LHCN-M2 (cell line): ENCODE measurements at places on chromosomes 16 and 17.

- no peak for DNase-seq
Observed at GRCh38 chr17:58097384-58098088, 14.3 kb downstream of the DYNLL2 start.

- peak; percentile 78 for DNase-seq
Observed at GRCh38 chr16:72198021-72198711, 26.2 kb upstream of the PMFBP1 start.

DNA sequence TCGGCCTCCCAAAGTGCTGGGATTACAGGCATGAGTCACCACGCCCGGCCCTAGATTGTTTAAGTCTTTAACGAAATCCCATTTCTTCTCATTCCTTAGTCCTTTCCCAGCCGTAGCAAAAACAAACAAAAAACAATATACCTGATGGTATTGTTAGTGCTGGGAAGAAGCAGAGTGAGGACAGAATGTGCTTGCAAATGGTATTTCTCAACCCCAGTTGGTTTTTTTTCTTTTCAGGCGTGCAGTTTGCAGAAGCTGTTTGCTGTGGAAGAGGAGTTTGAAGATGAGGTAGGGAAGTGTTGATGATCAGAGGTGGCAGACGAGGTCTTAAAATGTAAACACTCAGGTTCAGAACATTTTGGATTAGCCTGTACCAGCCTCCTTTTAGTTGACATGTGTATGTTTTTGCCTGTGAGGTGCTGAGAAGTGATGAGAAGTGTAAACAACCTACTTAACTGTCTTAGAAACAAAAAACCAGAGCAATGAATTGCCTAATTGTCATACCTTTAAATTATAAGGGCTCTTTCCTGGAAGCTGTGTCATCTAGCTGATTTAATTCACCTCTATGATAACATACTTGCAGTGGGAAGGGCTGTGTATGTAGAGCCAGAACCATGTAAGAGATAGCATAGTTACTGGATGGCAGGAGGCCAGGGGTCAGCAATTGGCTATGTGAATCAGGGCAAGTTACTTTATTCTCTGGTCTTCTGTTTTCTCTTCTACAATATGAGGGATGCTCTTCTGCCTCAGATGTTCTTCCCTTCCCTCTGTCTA lies 3.4 kb downstream of the HROB start:
- DNase-seq: no peak

- peak; percentile 3 for DNase-seq
Observed at GRCh38 chr17:66087073-66087472, 104.9 kb downstream of the CEP112 start.

GRCh38 chr16:64541621-64542020 lies 580.2 kb downstream of the CDH11 start:
- DNase-seq: no peak

- peak; percentile 98 for DNase-seq
Observed at GRCh38 chr17:57875290-57876022, 25.6 kb upstream of the MRPS23 start.

DNA sequence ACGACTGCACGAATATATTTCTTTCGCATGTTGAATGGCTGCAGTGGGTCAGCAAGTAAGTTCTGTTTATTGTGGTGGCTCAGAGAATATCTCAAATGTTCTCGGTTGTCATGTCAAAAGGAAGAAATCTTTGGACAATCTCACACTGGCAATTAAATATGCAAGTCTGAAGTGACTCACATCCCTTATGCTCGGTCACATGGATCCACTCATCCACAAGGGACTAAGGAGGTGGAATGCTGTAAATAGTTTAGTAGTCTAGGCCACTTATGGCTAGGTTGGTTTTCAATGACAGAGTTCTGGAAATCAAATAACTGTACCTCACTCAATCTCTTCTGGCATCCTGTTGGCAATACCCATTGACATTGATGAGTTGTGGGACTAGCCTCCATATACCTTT lies 33.0 kb upstream of the PMP22 start:
- peak; percentile 65 for DNase-seq

DNA sequence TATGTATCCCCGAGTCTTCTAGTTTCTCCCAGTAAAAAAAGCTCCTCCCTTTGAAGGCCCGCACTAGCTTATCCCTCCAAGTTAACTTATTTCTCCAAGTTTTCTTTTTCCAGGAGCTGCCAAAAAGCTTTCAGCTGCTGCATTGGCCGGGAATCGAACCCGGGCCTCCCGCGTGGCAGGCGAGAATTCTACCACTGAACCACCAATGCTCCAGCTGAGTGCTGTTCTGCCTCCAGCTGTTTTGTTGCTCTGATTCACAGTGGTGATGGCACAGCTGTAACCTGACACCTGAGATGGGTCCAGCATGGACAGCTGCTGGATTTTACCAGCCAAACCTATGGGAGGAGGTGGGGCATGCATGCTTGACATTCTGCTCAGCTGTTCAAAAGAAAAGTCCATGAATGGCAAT lies 22.1 kb downstream of the VAC14 start:
- DNase-seq: peak; percentile 97

GRCh38 chr16:87556941-87557459 lies 45.3 kb upstream of the JPH3 start:
- no peak for DNase-seq

GRCh38 chr17:66663041-66663606 lies 171.8 kb upstream of the CACNG5 start:
- no peak for DNase-seq

GRCh38 chr17:50800196-50800700 lies 32.9 kb upstream of the ANKRD40CL start:
- DNase-seq: no peak

DNA sequence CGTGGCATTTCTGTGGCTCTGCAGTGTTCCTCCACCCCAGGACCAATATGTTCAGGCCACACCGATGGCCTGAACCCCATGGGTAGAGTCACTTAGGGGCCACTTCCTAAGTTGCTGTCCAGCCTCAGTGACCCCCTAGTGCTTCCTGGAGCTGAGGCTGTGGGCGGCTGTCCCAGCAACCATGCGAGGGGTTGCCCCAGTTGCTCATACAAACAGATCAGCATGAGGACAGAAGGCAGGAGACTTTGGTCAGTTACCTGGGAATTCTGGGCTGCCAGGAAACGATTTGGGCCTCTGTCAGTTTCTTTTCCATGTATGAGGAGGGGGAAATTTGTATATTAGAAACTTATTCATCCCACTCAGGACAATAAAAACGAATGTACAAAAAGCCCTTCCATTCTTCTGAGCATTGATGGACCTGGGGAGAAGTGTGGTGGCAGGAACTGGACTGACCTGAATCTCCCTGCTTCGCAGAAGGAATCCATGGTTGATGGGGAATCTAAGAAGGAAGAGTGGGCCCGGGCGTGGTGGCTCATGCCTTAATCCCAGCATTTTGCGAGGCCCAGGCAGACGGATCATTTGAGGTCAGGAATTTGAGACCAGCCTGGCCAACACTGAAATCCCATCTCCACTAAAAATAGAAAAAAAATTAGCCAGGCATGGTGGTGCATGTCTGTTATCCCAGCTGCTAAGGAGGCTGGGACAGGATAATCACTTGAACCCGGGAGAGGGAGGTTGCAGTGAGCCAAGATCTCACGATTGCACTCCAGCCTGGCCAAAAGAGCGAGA lies 4.9 kb upstream of the IL32 start:
- DNase-seq: peak; percentile 55

- DNase-seq: no peak
Observed at GRCh38 chr17:80633207-80633606, 88.6 kb downstream of the RPTOR start.

DNA sequence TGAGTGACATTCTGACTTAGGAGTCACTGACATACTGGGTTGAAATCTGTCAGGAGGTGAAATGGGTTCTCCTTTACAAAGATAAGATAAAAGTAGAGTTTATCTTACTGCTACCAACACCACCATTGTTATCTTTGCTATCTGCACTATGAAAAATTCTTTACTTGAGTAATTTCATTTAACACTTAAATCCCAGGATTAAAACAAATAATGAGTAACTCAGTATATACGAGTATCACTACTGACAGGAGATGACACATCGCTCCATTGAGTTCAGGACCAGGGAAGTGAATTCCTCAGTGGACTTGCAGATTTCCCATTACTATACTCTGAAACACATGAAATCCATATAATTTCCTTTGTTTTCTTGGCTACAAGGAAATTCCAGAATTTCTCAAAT lies 242.1 kb upstream of the NLRP1 start:
- peak; percentile 26 for DNase-seq

GRCh38 chr17:78766743-78767294 lies 15.3 kb downstream of the CYTH1 start:
- DNase-seq: no peak

DNA sequence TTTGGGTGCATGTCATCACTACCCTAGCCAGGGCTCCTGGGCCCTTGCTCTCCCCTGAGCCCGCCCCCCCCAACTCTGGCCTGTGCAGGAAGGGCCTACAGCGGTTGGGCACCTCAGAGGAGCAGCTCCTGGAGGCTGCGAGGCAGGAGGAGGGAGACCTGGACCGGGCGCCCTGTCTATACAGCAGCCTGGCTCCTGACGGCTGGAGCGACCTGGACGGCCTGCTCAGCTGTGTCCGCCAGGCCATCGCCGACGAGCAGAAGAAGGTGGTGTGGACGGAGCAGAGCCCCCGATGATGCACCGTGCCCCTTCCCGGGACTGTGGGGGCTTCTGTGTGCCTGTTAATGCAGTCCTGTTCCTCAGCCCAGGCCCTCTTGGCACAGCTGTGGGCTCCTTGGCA lies 12.1 kb downstream of the SGSH start:
- no peak for DNase-seq

DNA sequence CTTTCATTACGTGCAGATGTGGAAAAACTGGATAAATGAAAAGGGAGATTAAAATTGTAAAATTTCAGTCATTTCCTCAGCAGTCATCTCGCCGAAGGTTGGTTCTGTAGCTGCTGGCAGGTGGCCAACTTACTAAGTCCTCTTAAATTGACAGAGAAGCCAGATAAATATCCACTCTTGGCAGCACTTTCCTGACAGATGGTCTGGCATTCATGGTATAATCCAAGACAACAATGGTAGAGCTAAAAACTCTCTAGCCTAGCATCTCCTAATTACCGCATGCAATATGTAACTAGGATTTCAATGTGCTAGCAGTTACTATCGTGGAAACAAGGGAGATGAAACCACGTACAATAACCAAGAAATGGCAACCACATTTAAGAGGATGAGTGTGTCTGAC lies 306.3 kb downstream of the CNTNAP4 start:
- peak; percentile 1 for DNase-seq

GRCh38 chr17:28500712-28501379 lies 5.3 kb upstream of the FOXN1 start:
- no peak for DNase-seq

- no peak for DNase-seq
Observed at GRCh38 chr17:46722662-46723285, 95.7 kb downstream of the WNT3 start.

- no peak for DNase-seq
Observed at GRCh38 chr16:9677301-9677653, 505.0 kb downstream of the GRIN2A start.

DNA sequence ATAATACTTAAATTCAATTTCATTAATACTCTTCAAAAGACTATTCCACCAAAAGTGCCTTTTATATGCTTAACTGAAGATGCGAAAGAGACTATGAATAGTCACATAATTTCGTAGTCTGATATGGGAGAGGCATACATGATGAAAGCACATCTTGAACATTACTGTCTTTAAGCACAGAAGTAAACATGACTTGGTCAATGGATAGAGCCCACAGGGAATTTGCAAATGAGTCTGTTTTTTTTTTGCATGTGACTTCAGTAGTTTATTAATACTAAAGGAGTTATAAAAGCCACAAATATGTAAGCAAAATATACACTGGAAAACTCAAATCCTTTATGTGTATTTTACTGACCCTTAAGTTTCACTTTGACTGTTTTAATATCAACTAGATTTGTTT lies 15.9 kb downstream of the ADPRM start:
- DNase-seq: no peak
